Left kidney (tissue), 8 donors: ENCODE measurements at places on chromosomes 7 and 10.

- no peak for DNase-seq
Measured at GRCh38 chr10:3784510-3785250, at the start of gene KLF6. Gene KLF6 (minus strand): TSS chr10:3785209. CDS start chr10:3785014, 195 bp downstream.

DNA sequence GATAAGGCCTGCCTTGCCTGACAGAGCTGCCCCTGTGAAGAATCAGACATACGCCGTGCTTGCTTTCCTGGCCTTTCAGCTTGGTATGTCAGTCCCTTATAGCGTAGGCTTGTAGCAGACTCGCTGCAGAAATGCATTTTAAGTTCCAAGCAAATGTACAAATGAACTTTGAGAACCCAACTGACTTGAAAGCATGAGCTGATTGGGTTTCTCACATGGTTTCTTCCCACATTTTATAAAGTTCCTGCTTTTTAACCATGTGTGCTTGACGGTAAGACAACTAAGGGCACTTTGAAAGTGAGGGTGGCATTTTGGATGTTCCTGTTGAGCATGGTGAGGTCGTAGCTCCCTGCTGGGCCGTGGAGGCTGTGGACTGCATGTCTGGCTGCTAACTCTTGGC lies 62.6 kb downstream of the CCNY start:
- no peak for DNase-seq

GRCh38 chr10:126227762-126228134 lies 160.5 kb downstream of the ADAM12 start:
- DNase-seq = no peak

GRCh38 chr7:3393862-3394261 lies 92.8 kb downstream of the SDK1 start:
- DNase-seq = no peak

- no peak for DNase-seq
Measured at GRCh38 chr7:85222522-85222921, 35.7 kb upstream of the SEMA3D start.

DNA sequence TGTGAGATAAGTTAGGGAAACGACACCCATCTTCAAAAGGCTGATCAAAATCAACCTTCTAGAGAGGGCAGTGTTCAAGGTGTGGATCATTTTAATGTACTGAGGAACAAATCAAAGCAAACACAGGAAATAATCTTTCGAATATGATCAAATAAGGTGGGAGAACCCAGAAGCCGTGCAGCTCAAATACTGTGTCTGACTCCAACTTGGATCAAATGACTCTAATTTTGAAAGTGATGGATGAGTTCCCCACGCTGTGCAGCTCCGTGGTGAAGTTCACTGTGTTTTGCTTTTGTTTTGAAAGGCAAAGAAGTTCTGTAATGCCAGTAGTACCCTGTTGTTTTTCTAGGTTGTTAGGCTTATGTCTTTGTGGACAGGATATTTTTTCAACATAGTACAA lies 250.9 kb downstream of the SFMBT2 start:
- no peak for DNase-seq

DNA sequence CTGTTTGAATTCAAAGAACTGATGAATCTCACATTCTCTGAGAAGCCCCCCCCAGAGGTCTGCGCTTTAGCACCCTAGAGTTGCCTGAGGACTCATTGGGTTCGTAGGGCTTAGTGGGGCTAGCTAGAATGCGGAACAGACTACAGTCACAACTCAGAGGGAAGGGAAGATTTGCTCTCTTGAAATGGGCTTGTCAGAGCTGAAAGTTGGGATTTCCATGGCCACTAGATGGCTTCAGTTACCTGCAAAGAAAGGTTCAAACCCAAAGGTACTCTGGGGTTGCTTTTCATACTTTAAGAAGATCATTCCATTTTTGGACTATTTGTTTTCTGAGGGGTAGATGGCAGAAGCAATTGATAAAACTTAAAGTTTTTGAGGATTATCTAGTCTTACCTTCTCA lies 205.0 kb downstream of the BBS9 start:
- no peak for DNase-seq
